ENCODE measurements at places on chromosomes 1 and 21.

DNA sequence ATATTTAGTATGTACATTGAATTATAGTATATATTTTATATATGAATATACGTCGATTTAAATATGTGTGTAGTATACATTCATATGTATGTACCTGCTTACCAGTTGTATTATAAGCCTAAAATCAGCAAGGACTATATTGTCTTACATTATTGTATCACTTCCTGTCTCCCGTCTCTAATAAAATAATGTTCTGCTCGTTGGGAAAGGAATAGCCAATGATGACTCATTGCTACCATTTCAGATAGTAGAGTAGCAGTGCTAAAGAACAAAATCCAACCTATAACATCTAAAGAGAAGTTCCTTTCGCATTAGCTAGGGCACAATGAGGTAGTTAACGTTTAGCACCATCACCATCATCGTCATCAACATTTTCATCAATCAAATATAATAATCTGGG, 39.9 kb upstream of the SMYD2 start:
- DNase-seq, result no peak

DNA sequence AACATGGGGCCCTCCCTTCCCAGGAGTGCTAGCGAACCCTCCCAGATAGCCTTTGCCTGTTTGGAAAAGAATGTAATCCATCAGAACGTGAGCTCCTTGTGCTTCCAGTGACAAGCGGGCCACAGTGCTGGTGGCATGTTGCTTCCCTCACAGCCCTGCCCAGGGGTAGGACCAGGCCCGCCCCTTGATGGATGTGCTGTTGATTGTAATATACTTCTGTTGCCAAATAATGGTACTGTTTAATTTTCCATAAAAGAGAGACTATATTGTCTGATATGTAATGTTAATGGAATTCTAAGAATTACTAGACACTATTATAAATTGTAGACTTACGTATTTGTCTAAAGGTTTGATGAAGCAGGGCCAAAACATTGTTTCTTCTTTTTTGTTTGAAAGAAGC, 16.4 kb downstream of the ATP5PO start:
- DNase-seq, result no peak

DNA sequence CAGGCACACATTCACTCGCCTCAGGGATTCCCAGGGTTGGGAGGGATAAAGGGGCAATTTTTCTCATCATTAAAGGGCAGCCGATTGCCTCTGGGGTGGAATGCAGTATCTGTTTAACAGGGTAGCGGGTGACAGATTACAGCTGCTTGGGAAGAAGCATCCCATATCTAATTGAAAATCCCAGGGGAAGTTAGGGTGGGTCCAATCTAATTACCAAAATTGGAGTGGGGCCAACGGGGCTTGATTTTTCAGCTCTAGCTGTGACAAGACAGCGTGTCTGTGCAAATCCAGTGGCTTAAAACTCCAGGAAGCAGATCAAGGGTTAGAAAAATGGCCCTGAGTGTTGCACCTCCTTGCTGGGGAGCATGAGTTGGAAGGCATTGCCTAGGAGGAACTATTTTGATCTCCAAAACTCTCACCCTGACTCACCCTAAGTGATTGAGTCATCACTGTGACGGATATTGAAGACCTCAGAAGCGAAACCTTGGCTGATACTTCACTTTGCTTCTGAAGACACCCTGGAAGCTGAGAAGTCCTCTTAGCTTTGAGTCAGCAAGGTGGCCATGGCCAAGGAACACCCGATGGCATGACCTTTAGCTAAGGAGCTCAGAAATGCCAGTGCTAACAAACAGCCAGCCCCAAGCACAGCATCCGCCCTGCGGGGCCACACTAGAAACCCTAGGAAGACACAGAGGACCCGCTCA, 46.0 kb downstream of the GRHL3 start:
- peak; percentile 72 for DNase-seq

GRCh38 chr1:10730985-10731384, 65.5 kb downstream of the CASZ1 start:
- DNase-seq, result no peak

DNA sequence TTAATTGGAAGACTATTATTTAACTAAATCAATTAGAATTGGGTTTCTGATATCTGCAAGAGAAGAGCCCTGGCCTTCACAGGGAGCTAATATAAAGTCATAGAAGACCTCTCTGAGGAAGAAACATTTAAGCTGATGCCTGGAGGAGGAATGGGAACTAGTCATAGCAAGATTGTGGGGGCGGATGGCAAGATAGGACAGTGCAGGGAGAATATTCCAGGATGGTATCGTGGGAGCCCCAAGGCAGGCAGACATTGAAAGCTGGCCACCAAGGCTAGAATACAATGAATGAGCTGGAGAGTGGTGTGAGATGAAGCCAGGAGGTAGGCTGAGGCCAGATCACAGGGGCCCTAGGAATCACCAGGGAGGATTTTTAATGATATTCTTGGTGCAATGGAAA, 20.8 kb upstream of the MYSM1 start:
- no peak for DNase-seq

DNA sequence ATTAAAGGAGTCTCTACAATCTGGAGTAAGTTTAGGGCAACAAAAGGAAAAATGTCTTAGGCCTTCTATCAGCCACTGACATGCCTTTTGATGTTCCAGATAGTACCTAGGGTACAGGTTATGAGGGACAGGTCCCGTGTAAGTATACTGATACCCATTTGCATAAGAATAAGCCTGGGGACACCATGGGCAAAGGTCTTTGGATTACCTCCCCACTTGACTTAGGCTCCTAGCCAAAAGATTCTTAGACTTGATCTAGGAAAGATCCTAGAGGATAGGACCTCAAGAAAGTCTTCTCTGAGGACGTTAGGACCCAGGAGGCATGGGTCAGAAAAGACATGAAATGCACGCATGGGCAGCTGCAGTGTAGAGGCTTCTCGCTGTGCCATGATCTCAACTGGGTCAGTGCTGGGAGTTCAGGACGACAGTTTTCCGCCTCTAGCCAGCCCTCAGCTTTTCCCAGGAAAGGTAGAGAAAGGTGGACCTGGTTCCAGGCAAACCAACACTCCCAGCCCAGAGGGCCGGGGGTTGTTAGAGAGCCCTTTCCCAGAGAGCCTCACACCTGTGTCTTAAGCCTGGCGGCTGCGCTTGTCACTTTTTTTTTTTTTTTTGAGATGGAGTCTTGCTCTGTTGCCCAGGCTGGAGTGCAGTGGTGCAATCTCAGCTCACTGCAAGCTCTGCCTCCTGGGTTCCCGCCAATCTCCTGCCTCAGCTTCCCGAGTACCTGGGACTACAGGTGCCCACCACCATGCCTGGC, 26.6 kb downstream of the MSTO1 start:
- DNase-seq, result no peak
